K562 (cell line): ENCODE measurements at places on chromosomes 6 and 20. TPM values are rescaled to one million over a fixed set of nuclear protein-coding genes. Genes with fewer than 3 reads are reported as not detected.

DNA sequence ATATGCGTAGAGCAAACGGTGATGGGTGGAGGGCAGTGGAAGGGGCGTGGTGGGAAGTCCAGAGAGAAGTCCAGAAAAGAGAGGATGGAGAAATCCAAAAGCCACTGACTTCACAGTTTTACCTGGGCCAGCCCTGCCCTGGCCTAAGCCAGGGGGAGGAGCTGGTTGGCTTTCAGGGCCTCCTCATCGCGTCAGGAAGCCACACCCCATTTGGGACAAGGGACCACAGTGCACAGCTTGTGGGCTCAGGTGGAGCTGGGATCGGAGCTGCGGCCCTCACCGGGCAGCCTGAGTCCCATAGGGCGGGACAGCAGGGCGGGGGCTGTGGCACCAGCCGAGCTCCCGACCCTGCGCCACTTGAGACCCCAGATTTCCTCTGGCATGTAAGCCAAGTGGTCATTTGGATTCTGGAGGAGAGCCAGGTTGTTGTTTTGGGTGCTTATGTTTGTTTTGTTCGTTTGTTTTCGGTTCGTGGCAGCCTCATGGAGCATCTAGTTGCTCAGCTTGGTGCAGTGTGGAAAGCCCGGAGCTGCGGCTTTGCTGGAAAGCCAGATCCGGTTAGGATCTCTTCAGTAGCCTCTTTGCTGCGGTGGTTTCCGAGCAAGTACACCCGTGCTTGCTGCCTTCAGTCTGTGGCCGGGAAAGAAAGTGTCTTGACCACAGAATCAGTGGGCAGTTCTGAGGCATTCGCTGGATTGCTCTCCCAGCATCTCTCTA lies 42.2 kb downstream of the RIOK1 start:
- peaks cover 22% of the 10 kb centered on the region; the same call in 2 of the 3 replicates for H3K27me3 ChIP-seq
- H3K4me3 ChIP-seq: no peak overlapping the region
- no peak for DNase-seq
- H3K27ac ChIP-seq: no peak overlapping the region
- H3K4me1 ChIP-seq: peaks cover 8% of the 10 kb centered on the region

DNA sequence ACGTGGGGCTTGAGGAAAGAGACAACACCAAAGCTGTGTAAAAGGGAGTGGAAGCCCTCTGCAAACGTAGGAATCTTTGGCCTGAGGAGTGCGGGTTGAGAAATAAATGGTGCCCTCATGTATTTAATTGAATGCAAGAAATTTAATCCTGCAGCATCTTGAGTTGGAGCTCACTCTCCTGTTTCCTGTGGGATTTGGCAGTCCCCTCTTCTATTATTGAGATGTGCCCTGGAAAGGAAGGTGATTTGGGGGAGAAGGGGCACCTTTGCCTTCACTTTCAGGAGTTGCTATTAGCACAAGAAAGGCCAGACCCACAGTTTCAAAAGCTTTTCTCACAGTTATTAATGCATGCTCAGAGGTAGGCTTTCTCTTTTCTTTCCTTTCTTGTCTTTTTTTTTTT lies 201.4 kb upstream of the HDDC2 start:
- DNase-seq: no peak
- H3K27ac ChIP-seq: no peak overlapping the region
- H3K4me3 ChIP-seq: no peak overlapping the region

DNA sequence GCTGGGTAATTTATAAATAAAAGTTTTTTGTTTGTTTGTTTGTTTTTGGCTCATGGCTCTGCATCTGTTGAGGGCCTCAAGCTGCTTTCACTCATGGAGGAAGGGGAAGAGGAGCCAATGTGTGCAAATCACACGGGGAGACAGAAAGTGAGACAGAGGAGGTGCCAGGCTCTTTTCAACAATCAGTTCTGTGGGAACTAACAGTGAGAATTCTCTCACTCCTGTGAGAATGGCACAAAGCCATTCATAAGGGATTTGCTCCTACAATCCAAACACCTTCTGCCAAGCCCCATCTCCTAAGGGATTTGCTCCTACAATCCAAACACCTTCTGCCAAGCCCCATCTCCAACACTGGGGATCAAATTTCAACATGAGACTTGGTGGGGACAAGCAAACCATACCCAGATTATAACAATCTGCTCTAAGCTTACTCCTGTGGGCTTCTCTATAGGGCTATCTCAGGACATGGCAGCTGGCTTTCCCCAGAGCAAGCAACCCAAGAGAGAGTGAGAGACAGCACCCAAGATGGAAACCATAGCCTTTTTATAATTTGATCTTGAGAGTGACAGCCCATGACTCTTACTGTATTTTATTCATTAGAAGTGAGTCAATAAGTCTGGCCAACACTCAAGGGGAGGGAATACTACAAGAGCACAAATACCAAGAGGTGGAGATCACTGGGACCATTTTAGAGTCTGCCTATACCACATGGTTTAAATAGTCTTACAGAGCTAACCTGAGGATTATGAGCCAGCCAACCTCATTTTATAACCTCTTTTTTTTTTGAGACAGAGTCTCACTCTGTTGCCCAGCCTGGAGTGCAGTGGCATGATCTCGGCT lies 22.8 kb upstream of the LRRC1 start:
- H3K27ac ChIP-seq: no peak overlapping the region
- H3K4me3 ChIP-seq: no peak overlapping the region
- no peaks in the 10 kb centered on the region for H3K36me3 ChIP-seq
- no peaks in the 10 kb centered on the region for H3K27me3 ChIP-seq
- no peak for DNase-seq
- no peaks in the 10 kb centered on the region for H3K4me1 ChIP-seq

GRCh38 chr20:58791286-58791685 lies 59.4 kb downstream of the GNAS-AS1 start:
- H3K4me3 ChIP-seq: no peak overlapping the region
- H3K4me1 ChIP-seq: no peaks in the 10 kb centered on the region
- no peaks in the 10 kb centered on the region for H3K36me3 ChIP-seq
- peaks cover 32% of the 10 kb centered on the region for H3K27me3 ChIP-seq

DNA sequence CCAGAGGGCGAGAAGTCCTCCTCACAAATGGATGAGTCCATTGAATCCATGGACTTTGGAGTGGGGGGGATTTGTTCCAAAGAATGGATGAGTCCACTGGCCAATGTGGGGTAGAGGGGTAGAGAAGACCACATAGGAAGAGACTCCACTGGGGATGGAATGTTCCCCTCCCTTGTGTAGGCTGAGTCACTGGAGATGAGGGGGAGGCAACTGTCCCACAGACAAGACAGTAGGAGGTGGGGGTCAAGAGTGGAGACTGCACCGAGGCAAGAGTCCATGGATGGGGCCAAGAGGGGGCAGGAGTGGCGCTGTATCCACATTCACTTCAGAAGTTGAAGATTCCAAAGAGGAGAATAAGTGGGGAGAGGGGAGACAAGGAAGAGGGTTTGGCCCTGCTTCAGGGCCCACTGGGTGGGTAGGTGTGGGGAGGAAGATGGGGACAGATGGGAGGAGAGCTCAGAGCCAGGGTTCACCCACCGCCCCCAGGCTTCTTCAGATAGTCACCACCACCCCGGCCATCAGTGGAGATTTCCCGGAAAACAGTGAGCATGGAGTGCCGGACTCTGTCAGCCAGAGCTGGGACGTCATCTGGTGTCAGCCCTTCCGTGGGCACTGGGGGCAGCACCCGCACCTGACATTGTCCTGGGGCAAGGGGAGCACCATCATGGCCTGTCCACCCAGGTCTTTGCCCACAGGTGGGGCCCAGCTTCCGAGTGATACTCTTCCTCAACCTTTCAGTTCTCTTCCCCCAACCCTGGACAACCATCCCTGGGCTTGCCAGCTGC lies 4.6 kb downstream of the EGFL8 start:
- H3K4me1 ChIP-seq: peaks cover 57% of the 10 kb centered on the region
- peaks cover 67% of the 10 kb centered on the region for H3K36me3 ChIP-seq
- no peak overlapping the region for H3K4me3 ChIP-seq
- peak overlapping the region; percentile 83 for H3K27ac ChIP-seq

DNA sequence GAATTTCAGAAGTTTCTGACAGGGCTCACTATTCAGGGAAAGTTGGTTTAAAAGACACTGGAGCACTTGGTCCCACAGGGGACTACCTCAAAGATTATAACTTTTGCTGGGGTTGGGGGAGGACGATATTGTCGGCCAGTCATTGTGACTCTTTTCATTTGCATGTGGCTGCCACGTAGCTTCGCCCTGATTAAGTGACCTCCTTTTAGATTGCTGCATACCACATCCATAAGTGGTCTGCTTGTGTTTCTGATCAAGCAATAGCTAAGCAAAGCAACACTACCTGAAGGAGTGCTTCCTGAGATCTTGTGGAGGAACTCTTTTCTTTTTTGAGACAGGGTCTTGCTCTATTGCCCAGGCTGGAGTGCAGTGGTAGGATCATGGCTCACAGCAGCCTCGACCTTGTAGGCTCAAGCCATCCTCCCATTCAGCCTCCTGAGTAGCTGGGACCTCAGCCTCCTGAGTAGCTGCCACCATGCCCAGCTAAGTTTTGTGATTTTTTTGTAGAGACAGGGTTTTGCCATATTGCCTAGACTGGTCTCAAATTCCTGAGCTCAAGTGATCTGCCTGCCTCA lies 691.3 kb downstream of the EPM2A start:
- no peak for DNase-seq
- H3K36me3 ChIP-seq: no peaks in the 10 kb centered on the region
- H3K27me3 ChIP-seq: no peaks in the 10 kb centered on the region
- no peak overlapping the region for H3K4me3 ChIP-seq
- no peaks in the 10 kb centered on the region for H3K4me1 ChIP-seq

DNA sequence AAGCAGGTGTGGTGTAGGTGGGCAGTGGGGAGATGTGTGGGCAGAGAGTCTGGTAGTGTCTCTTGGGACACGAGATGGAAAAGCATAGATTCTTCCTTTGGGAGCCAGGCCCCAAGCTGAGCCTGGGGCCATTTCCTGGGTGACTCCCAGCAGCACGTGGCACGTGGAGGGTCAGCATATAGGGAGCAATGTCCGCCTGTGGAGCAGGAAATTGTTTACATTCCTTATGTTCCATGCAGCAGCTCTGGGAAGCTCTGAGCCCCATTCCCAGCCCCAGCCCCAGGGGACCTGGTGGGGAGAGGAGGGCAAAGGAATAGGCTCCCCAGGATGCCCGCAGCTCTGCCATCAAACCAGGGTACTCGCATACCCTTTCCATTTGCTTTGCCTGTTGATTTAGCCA lies 57.6 kb downstream of the DAAM2 start:
- peaks cover 2% of the 10 kb centered on the region; the same call in 1 of the 3 replicates for H3K27me3 ChIP-seq
- no peak overlapping the region for H3K27ac ChIP-seq
- DNase-seq: no peak
- no peak overlapping the region for H3K4me3 ChIP-seq
- no peaks in the 10 kb centered on the region for H3K36me3 ChIP-seq
- no peaks in the 10 kb centered on the region for H3K4me1 ChIP-seq

- no peaks in the 10 kb centered on the region for H3K27me3 ChIP-seq
- peak overlapping the region; percentile 56 for H3K4me3 ChIP-seq
- H3K4me1 ChIP-seq: peaks cover 8% of the 10 kb centered on the region; the same call in 2 of the 3 replicates
- no peaks in the 10 kb centered on the region for H3K36me3 ChIP-seq
- DNase-seq: peak; percentile 69
- H3K27ac ChIP-seq: peak overlapping the region; percentile 80
These were observed 58.5 kb upstream of the PRSS16 start for GRCh38 chr6:27188885-27189418.

GRCh38 chr20:60803335-60804055 lies 448.6 kb upstream of the CDH4 start:
- H3K4me3 ChIP-seq: no peak overlapping the region
- DNase-seq: no peak
- H3K36me3 ChIP-seq: no peaks in the 10 kb centered on the region
- no peaks in the 10 kb centered on the region for H3K4me1 ChIP-seq
- no peak overlapping the region for H3K27ac ChIP-seq
- H3K27me3 ChIP-seq: peaks cover 5% of the 10 kb centered on the region; the same call in 1 of the 2 replicates

- H3K36me3 ChIP-seq: no peaks in the 10 kb centered on the region
- DNase-seq: no peak
- H3K27me3 ChIP-seq: peaks cover 9% of the 10 kb centered on the region; the same call in 2 of the 3 replicates
- no peaks in the 10 kb centered on the region for H3K4me1 ChIP-seq
- H3K4me3 ChIP-seq: no peak overlapping the region
These were observed 154.4 kb downstream of the TTLL2 start for GRCh38 chr6:167479301-167479700.

DNA sequence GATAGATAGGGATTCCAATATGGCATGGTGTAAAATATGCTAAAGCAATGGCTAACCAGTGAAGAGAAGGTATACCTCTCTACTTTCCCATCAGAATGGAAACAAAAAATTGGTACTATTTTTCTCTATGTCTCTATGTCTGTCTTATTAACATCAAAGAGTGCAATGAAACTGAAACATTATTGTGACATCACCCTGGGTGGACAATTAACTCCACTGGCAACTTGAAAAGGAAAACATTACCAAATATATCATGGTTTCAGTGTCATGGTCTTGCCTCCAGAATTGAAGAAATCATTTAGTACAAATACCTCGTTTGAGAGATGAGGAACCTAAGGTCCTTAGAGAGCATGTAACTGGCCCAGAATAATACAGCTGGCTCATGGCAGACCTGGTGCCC lies 1132.5 kb upstream of the MAP3K7 start:
- no peaks in the 10 kb centered on the region for H3K36me3 ChIP-seq
- DNase-seq: no peak

- H3K27me3 ChIP-seq: peaks cover 19% of the 10 kb centered on the region
- no peak overlapping the region for H3K27ac ChIP-seq
- no peaks in the 10 kb centered on the region for H3K36me3 ChIP-seq
These were observed 11.4 kb downstream of the IYD start for GRCh38 chr6:150380256-150380655.

- DNase-seq: no peak
- H3K27ac ChIP-seq: no peak overlapping the region
- no peak overlapping the region for H3K4me3 ChIP-seq
- H3K4me1 ChIP-seq: no peaks in the 10 kb centered on the region
These were observed 385.3 kb downstream of the CDC5L start for GRCh38 chr6:44772838-44773237.

GRCh38 chr20:9919271-9920014 lies 80.6 kb upstream of the PAK5 start:
- H3K27me3 ChIP-seq: no peaks in the 10 kb centered on the region
- H3K27ac ChIP-seq: no peak overlapping the region
- no peaks in the 10 kb centered on the region for H3K36me3 ChIP-seq
- H3K4me1 ChIP-seq: no peaks in the 10 kb centered on the region

DNA sequence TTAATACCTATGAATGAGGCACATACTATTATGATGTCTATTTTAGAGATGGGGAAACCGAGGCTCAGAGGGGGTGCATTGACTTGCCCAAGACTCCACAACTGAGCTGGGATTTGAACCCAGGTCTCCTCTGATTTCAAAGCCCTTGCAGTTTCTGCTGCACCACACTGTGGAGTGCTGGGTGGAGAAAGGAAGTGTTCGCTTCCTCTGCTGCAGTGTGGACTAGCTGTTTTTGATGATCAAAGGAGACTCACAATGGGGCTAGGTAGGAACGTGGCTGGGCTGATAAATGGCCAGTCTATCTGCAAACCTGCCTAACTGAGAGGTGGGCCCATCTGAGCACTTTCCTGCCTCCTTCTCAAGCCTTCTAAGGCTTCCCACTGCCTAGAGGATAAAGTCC lies 87.2 kb downstream of the CD40 start:
- peaks cover 31% of the 10 kb centered on the region for H3K4me1 ChIP-seq
- DNase-seq: no peak
- no peak overlapping the region for H3K4me3 ChIP-seq
- H3K27me3 ChIP-seq: peaks cover 27% of the 10 kb centered on the region
- H3K36me3 ChIP-seq: no peaks in the 10 kb centered on the region

- peaks cover 2% of the 10 kb centered on the region; the same call in 1 of the 3 replicates for H3K4me1 ChIP-seq
- no peaks in the 10 kb centered on the region for H3K36me3 ChIP-seq
- no peak overlapping the region for H3K27ac ChIP-seq
- no peak overlapping the region for H3K4me3 ChIP-seq
- no peak for DNase-seq
These were observed 74.4 kb downstream of the ELOVL4 start for GRCh38 chr6:79872986-79873385.

The NRN1 gene
- not detected in 2 replicates for total RNA-seq

The C6orf58 gene
- not detected in 2 replicates for total RNA-seq

The GABRR1 gene
- total RNA-seq: not detected in 2 replicates

The IDH3B gene
- 148 and 157 TPM in 2 replicates for total RNA-seq

The THBD gene
- 0.47 and 0.49 TPM in 2 replicates for total RNA-seq

The FLRT3 gene
- 0.04 and 0.07 TPM in 2 replicates for total RNA-seq

The GPLD1 gene
- total RNA-seq: 0.96 and 1.2 TPM in 2 replicates

The SOX18 gene
- total RNA-seq: 19.8 and 20.4 TPM in 2 replicates

The TFAP2C gene
- 0.16 TPM in 1 of 2 replicates, not detected in the other for total RNA-seq
